ENCODE measurements at places on chromosomes 2 and 18.

GRCh38 chr2:197216361-197216979 lies 94.1 kb downstream of the ANKRD44 start:
- no peak for DNase-seq

DNA sequence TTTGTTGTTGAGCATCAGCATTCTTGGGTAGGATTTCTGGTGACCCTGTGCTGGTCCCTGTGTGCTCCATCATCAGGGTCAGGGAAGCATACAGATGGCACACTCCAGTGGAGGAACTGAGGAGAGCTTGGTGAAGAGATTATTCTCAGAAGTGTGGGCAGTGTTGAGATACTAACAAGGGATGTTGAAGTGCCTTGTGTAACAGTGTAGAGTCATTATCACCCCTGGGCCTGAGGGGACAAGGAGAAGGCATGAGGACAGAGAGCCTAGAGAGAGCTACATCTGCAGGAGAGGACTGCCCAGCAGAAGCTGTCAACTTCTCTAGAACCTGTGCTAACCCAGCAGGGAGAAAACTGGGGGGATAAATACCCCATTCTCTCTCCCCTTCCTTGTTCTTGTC lies 189.0 kb downstream of the PLCL1 start:
- DNase-seq, result no peak

DNA sequence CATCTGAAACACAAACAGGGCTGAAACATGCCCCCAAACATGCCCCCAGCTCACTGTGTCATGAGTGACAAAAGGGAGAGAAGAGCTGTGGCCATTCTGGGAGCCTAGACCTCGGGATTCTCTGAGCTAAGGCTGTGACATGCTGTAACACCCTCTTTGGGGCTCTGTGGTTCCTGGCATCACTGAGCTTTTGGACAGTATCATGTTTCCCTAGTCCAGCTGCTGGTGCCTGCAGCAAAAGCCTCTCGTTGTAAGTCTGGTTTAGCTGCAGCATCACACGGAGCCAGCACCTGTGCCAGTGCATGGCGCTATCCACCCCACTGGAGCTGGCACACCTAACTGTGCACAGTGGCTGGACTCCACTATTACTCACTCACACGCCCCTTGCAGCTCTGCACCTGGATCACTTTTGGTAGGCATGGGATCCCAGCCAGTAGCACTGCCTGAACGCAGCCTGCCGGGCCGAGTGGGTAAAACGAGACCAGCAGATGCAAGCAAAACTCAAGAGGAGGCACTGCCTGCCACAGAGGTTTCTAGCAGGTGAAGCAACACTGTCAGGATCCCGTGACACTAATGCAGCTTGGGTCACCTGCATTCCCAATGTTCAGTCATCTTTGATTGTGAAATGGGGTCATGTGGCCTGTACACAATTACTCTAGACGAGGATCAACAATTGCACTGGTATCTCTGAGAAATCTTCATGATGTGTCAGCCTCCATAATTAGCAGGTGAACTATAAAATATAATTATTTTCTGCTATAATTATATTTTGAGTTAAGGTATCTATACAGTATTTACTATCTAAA lies 547.2 kb downstream of the ZNF804A start:
- no peak for DNase-seq

DNA sequence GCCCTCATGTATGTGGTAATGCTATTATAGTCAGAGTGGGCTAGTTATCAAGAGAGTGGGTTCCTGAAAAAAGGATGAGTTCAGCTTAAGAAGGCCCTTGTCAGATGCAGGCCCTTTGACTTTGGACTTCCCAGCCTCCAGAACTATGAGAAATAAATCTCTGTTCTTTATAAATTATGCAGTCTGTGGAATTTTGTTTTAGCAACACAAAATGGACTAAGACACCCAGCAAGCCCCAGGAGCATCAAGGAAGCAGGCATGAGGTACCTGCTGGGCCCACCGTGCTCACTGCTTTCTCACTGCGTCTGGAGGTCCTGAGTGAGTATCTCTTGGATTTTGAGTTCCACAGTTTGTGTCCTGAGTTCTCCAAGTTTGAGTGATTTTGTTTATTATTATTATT lies 35.9 kb upstream of the LIPG start:
- DNase-seq, result no peak

- DNase-seq, result no peak
These were observed 61.6 kb upstream of the PIK3C3 start for GRCh38 chr18:41893432-41893831.

GRCh38 chr18:56421647-56422046 lies 216.7 kb downstream of the TXNL1 start:
- DNase-seq, result no peak

DNA sequence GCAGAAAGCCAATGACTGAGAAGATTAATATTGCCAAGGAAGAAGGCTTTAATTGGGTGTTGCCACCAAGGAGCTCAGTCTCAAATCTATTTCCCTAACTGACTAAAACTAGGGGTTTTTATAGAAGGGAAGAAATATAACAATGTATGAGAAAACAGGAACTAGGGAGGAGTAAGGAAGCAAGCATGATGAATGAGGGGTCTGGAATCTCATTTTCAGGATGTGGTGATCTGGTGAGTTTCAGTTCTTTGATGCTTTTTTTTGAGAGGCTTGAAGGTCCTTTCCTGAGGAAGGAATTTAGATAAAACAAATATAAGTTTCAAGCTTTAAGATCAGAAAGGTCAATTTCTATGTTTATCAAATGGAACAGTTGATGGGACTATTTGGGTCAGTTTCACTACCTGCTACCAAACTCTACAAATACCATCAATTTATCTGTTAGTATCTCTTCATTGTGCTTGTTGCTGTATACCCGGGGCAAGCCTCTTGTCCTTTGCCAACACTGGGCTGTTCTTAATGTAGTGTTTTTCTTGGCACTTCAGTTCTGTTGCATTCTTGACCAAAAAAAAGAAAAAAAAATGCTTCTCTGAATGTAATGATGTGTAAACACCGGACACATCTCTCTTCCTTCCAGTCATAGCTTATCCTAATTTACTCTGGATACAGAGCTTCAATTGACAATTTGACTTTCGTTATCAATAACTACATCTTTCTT lies 357.0 kb downstream of the GALNT13 start:
- no peak for DNase-seq

GRCh38 chr2:204713211-204713610 lies 167.9 kb downstream of the PARD3B start:
- DNase-seq, result no peak

GRCh38 chr2:230614913-230615332 lies 97.7 kb upstream of the CAB39 start:
- DNase-seq, result no peak

- DNase-seq, result no peak
These were observed 501.8 kb upstream of the RAB12 start for GRCh38 chr18:8107426-8107825.

GRCh38 chr2:10760794-10761504 lies 39.5 kb downstream of the ATP6V1C2 start:
- DNase-seq, result no peak

GRCh38 chr2:28341208-28341891 lies 51.3 kb upstream of the FOSL2 start:
- no peak for DNase-seq

DNA sequence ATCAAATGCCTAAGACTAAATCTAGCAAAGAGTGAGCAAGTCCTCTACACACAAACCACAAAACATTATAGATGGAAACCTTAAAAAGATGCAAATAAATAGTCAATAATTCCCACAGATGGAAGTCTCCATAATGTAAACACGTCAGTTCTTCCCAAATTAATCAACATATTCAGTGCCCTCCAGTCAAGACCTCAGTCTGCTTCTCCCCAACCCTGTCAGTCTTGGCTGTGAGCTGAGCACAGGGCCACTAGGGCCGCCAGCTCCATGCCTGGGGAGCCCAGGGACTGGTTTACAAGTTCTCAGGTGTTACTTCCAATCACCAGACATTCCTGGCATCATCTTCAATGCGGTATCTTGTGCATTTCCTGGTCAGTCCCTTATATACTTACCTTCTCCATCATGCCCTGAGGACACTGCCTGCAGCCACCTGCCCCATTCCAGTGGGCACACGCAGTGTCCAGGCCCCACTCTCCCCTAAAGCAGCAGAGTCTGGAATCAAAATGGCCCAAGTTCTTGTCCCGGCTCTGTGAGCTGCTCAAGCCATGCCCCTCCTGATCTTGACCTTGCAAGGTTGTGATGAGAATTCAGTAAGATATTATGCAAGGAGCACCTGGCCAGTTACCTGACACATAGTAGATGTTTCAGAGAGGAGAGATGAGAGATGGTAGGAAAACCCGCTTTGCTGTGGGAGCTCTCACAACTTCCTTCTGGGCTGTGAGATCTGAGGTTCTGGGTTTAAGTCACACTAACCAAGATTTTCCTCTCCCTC lies 207.9 kb upstream of the RAB6C start:
- no peak for DNase-seq

- peak; percentile 0 for DNase-seq
These were observed 1072.4 kb downstream of the RPIA start for GRCh38 chr2:89763581-89764485.

GRCh38 chr2:176595986-176596385 lies 326.7 kb downstream of the MTX2 start:
- no peak for DNase-seq

DNA sequence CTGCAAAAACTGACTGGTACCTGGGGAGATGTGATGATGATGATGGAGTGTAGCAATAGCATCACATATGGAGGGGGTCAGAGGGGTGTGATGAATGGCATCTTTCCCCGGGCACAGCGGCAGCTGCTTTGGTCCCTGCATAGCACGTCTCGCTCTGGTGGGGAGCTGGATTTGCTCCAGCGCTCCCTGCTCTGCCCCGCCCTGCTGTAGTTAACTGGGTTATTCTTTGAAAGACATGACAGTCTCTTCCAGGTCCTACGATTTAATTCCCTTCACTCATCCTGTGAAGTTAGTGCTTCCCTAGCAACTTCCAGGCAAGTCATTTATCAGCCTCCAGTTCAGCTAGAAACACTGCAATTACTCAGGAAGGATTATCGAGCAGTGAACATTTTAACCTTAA lies 463.1 kb downstream of the TSN start:
- no peak for DNase-seq

Measured in frontal cortex (tissue), 4 donors.